MG63 (cell line): ENCODE measurements at places on chromosomes 1 and 21.
A peak's percentile ranks its signal among the peaks of the same experiment; 100 is the strongest.

- peak; percentile 80 for DNase-seq
These were observed 12.6 kb upstream of the PSMA5 start for GRCh38 chr1:109438798-109439297.

- DNase-seq, result no peak
These were observed 15.0 kb downstream of the ETNK2 start for GRCh38 chr1:204136814-204137213.

- DNase-seq, result no peak
These were observed 7.5 kb downstream of the RNF223 start for GRCh38 chr1:1066403-1067283.

GRCh38 chr1:12230549-12231275 is 882 bp downstream of the VPS13D start:
- peak; percentile 56 for DNase-seq

DNA sequence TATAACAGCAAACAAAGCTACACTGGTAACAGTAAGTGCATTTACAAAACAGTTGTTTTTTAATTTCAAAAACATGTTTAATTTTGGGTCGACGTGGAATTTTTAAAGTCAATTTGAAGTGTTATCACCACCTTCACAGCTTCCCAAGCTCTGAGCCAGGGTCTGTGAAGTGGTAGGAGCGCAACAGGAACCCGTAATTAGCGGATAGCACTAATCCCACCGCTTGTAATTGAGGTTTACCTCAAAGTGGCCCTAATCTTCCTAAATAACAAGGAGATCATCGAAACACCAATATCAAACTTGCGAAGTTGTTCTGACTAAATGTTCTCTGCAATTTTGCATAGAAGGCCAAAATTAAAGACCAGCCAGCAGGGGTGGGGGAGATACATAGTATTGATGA is 18.8 kb downstream of the LBR start:
- no peak for DNase-seq

DNA sequence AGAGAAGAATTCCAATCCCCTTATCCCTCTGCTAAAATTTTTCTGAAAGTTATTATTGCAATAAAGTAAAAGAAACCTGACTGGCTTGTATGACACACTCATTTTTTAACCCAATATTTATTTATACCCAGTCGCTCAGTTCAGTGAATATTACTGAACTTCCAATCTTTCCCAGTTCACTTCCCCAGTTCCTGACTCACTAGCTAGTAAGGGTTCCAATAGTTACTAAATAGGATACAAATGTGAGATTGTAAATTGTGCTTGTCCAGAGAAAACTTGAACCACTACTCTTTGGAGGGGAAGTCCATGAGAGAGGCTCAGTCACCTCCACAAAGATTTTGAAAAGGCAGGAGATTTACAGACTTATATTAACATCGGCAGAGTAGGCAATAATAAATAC is 31.4 kb downstream of the PRDX6 start:
- DNase-seq, result no peak

DNA sequence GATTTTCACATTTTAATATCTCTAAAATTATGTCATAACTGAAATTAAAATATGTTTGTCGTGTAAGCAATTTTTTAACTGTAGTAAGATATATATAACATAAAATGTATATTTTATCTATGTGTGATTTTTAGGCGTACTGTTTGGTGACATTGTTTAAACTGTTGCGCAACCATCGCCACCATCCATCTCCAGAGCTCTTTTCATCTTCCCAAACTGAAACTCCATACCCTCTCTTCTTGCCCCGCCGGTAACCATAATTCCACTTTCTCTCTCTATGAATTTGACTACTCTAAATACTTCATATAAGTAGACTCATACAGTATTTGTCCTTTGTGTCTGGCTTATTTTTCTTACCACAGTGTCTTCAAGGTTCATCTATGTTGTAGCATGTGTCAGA is 66.4 kb downstream of the DDX20 start:
- no peak for DNase-seq

DNA sequence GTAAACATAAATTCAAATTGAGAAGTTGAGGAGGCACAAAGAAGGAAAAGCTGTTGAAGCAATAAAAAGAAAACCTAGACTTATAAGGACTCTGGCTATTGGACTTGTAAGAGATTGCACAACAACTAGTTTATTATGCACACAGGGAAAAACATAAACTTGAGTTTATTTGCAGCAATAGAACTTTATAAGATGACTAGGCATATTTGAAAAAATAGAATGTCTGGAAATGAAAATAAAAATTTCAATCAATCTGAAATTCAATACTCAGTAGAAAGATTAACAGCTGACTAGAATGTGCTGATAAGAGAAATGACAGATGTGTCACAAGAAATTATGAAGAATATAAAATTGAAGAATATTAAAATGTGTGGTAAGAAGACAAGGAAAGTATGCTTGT is 505.4 kb upstream of the ZP4 start:
- DNase-seq, result no peak

GRCh38 chr1:219159946-219160645 is 13.6 kb upstream of the LYPLAL1 start:
- DNase-seq, result peak; percentile 80

DNA sequence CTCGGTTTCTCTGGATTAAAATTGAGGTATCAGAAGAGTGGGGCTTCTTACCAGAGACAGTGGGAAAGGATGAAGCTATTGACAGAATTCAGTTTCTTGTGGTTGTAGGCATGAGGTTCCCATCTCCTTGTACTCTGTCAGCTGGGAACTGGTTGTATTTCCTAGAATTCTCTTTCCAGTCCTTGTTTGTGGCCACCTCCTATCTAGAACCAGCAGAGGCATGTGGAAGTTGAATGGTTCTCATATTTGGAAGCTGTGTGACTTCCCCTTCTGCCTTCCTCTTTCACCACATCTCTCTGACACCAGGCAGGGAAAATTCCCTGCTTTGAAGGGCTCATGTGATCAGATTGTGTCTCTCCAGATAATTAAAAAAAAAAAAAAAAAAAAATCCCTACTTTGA is 457.7 kb upstream of the ADAMTS5 start:
- DNase-seq, result no peak

- no peak for DNase-seq
These were observed 35.7 kb downstream of the EDN2 start for GRCh38 chr1:41448821-41449220.

GRCh38 chr1:86296305-86297205 is 99.6 kb downstream of the ODF2L start:
- DNase-seq, result no peak

GRCh38 chr21:28712411-28712810 is 280.3 kb downstream of the LTN1 start:
- no peak for DNase-seq

GRCh38 chr1:29939079-29939478 is 702.8 kb downstream of the PTPRU start:
- DNase-seq, result no peak

DNA sequence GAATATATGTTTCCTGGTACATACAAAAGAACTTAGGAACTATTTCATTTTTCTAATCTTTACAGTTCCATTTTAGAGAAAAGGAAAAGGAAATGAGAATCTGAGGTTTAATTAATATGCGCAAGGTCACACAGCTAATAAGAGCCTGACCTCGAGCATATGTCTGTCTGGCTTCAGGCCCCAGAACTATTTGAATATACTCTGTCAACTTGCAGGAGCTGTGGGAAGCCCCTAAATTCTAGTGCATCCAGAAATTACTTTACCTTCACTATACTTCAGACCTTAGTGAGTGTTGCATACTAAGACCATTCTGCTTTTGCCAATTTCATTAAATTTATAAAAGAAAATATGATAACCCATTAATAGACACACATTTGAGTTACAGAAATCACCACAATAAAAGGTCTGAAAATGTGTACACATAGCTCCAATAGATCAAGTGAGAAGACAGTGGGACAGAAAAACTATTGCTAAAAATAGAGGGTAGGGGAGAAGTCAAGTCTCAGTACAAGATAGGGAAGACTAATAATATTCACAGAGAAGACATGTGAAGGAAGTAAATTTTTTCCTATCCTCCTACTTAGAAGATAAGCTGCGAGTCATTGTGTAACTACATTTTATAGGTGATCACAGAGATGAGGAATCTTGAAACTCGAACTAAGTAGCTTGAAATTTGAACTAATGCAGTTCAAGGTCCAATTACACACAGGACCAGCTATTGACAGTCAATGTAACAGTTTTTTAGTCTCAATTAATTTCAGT is 3.8 kb downstream of the RGS13 start:
- DNase-seq, result no peak

GRCh38 chr1:237999426-238000052 is 108.8 kb upstream of the ZP4 start:
- DNase-seq, result no peak
